Inflammatory macrophage treated with lipopolysaccharide for 1 hour (primary cell): ENCODE measurements at places on chromosomes 4 and X.

DNA sequence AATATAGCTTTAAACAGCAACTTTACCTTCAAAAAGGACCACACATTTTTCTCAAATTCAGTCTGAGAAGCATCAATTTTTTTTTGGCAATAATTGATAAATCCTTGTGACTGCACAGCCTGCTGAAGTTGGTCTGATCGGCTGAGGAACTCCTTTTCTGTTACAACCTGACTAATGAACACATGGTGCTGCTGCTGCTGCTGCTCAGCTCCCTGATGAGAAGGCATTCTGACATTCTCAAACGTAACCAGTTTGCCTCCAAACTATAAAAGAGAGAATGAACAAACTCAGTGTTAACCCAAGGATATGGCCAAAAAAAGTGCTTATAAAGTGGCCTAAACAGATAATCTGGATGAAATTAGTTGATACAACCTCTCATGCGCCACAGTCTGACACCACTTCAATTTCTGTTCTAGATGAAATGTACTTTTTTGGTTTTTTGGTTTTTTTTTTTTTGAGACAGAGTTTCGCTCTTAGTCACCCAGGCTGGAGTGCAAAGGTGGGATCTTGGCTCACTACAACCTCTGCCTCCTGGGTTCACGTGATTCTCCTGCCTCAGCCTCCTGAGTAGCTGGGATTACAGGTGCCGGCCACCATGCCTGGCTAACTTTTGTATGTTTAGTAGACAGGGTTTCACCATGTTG is 26.5 kb downstream of the SEC31A start:
- DNase-seq = no peak

DNA sequence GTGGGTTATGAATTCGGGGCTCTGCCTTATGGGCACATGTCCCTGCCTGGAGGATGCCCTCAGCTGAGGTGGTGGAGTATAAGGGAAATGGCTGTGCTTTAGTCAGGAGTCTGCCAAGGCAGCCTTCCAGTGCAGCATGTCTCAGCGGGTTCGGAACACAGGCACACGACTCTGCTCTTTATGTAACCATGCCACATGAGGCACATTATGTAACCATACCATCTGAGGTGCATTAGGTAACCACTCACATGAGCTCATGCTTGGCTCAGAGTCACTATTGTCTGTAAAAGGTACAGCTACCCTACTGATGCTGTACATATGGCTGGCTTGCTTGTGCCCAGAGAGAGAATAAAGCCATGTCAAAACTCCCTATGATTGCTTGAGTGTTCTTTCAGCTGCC is 723.6 kb downstream of the TRAM1L1 start:
- DNase-seq = no peak

DNA sequence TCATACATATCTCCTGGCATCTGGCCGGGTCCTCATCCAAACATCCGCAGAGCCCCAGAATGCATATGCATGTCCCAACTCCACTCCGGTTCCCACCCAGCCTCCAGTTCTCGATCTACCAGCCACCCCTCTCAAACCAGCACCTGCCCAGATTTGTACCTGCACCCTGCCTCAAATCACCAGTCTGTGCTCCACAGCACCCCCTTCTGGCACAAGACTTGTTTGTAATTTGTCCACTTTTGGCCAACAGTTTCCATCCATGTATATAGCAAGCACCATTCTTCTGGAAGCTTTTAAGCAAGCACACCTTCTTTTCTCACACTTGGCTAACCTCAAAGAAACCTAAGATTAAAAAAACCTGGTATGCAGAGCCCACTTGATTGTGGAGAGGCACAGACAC is 644.1 kb downstream of the MID1IP1 start:
- DNase-seq = no peak

GRCh38 chrX:54492340-54492739 is 3.7 kb downstream of the FGD1 start:
- DNase-seq = no peak
